Pancreas (tissue), 10 donors: ENCODE measurements at places on chromosomes 2 and 18. TPM values are rescaled to one million over a fixed set of nuclear protein-coding genes. Genes with fewer than 3 reads are reported as not detected.

The MPP4 gene
- 0.06 TPM for total RNA-seq

DNA sequence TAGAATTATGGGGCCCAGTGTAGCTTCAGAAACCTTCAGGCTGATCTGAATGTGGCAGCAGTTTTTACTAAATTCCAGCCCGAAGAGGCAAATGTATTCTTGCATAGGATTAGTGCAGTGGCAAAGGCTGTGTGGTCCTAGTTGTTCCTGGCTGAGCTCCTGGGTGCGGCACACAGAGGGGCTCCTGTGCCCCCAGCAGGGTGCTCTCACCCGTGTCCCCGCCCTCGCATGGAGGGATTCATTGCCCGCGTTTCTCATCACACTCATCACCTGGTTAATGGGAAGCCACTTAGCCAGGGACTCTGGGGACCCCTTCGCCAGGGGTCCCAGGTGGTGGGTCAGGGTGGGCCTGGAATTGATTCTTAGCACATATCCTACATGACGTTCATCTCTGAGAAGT is 3.9 kb downstream of the KCNG2 start:
- H3K36me3 ChIP-seq = no peaks in the 10 kb centered on the region
- H3K4me3 ChIP-seq = no peak overlapping the region
- H3K4me1 ChIP-seq = peaks cover 9% of the 10 kb centered on the region
- H3K27me3 ChIP-seq = peaks cover 5% of the 10 kb centered on the region
- no peak overlapping the region for H3K27ac ChIP-seq
- no peak for DNase-seq

DNA sequence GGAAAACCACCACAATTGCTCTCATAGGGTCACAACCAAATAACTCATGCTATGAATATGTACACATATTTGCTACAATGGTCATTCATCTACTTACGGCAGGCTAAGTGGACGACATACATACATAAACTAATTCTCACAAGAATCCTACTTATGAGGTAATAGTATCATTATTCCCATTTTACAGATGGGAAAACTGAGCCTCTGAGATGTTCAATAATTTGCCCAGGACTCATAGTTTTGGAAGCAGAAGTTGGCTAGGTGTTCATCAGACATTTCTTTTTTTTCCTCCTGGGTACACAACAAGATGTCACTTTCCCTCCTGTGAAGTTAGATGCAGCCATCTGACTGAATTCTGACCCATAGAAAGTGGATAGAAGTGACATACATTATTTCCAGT is 89.0 kb upstream of the PKDCC start:
- H3K4me1 ChIP-seq = no peaks in the 10 kb centered on the region
- no peak for DNase-seq
- no peak overlapping the region for H3K27ac ChIP-seq
- H3K27me3 ChIP-seq = no peaks in the 10 kb centered on the region

GRCh38 chr2:174124181-174124580 is 124.2 kb downstream of the OLA1 start:
- no peaks in the 10 kb centered on the region for H3K27me3 ChIP-seq
- H3K4me3 ChIP-seq = no peak overlapping the region
- no peaks in the 10 kb centered on the region for H3K36me3 ChIP-seq
- H3K4me1 ChIP-seq = no peaks in the 10 kb centered on the region
- DNase-seq = no peak
- no peak overlapping the region for H3K27ac ChIP-seq

DNA sequence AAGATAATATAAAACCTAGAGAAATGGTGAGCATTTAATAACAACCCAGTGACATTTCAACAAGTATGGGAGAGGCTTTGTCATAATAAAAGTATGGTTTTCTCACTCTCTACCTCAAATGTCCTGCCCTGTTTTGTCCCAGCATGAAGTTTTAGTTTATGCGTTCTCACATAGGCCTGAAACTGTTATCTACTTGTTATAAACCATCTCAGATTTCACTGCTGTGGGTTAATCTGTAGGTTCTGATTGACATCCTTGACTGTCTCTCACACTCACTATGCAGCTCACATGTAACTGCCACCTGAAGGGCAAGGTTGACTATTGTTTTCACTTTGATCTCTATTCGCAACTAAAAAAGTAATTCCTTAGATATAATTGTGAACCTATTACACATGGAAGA is 44.9 kb downstream of the ZEB2 start:
- DNase-seq = no peak
- no peaks in the 10 kb centered on the region for H3K36me3 ChIP-seq
- no peaks in the 10 kb centered on the region for H3K27me3 ChIP-seq
- no peak overlapping the region for H3K27ac ChIP-seq
- no peak overlapping the region for H3K4me3 ChIP-seq
- peaks cover 12% of the 10 kb centered on the region for H3K4me1 ChIP-seq

GRCh38 chr2:222577341-222577740 is 78.6 kb downstream of the FARSB start:
- H3K36me3 ChIP-seq = no peaks in the 10 kb centered on the region
- no peak for DNase-seq
- H3K27ac ChIP-seq = no peak overlapping the region

The RTP5 gene
- not detected for total RNA-seq

The LRP1B gene
- 0.06 TPM for total RNA-seq

DNA sequence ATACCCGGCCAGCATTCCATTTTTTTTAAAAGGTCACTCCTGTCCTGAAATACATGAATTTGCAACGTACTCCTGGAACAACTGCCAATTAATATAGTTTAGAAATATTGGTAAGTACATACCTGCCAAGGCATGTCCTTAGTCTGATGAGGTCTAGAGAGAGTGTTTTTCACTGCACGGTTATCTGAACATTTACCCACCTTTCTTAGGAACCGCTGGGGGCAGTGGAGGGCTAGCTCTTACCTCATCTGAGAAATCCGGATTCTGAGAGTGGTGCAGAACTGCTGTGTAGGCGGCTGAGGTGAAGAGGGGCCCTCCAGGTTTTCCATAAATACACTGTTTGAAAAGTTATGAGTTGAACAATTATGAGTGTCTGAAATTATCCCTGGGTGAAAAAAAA is 133.1 kb upstream of the CCDC195 start:
- H3K36me3 ChIP-seq = no peaks in the 10 kb centered on the region
- no peak for DNase-seq
- no peak overlapping the region for H3K27ac ChIP-seq

The PDE1A gene
- 0.60 TPM for total RNA-seq

GRCh38 chr2:181140928-181141327 is 160.5 kb downstream of the UBE2E3 start:
- H3K27ac ChIP-seq = no peak overlapping the region
- no peak overlapping the region for H3K4me3 ChIP-seq
- no peaks in the 10 kb centered on the region for H3K36me3 ChIP-seq
- DNase-seq = no peak
- no peaks in the 10 kb centered on the region for H3K27me3 ChIP-seq

DNA sequence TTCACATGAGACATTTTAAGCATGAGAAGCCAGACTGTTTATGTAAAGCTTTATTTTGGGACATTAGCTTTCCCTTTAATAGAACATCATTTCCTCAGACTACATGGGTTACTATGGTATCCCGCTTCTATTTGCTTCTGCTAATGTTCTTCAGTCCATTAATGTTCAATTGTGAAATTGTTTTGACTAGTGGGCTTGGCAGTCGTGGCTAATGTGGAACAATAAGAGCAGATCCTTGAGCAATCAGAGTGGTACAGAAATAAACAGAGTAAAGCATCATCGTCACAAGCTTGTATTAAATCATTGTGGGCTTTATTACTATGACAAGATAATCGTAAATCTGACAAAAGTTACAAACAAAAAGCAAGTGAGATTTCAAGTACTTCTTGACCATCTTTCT is 60.2 kb downstream of the PDE1A start:
- no peaks in the 10 kb centered on the region for H3K36me3 ChIP-seq
- H3K27me3 ChIP-seq = no peaks in the 10 kb centered on the region
- no peak overlapping the region for H3K27ac ChIP-seq
- no peak for DNase-seq
- H3K4me1 ChIP-seq = no peaks in the 10 kb centered on the region
- H3K4me3 ChIP-seq = no peak overlapping the region

The KATNAL2 gene
- total RNA-seq = 0.97 TPM

GRCh38 chr2:45443012-45443411 is 168.1 kb downstream of the SRBD1 start:
- H3K27me3 ChIP-seq = no peaks in the 10 kb centered on the region
- H3K36me3 ChIP-seq = no peaks in the 10 kb centered on the region
- DNase-seq = no peak
- H3K4me1 ChIP-seq = peaks cover 17% of the 10 kb centered on the region
- no peak overlapping the region for H3K27ac ChIP-seq

DNA sequence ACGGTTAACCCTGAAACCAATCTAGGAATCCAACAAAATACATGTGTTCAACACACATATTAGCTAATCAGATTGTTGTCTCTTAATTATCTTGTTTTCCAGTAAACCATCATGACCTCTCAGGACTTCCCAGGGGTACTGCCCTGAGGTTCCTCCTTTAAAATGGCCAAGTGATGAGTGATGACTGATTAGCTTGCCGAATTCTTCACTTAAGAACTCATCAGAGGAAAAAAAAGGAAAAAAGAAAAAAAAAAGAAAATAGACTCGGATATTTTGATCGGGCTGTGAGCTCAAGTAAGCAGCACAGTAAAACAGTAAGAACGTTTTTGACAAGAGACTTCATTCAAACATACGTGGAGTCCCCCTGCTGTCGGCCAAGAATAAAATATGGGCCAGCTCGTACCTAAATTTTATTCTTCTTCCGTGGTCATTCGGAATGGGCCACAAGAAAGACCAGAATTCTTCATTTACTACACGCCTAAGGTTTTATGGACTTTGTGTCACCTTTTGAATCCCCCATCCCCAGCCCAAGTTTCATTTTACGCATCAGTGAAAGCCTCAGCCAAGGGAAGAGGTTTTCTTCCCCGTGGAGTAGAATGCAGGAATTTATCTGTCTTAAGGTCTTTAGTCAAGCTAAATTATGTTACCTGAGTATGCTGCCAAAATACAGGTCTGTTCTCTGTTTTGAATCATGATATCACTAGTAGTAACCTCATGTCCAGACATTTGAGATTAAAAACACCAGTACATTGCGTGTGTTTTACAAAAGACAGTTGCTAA is 40.5 kb downstream of the COLEC12 start:
- H3K4me1 ChIP-seq = no peaks in the 10 kb centered on the region
- H3K27ac ChIP-seq = no peak overlapping the region
- H3K27me3 ChIP-seq = no peaks in the 10 kb centered on the region
- DNase-seq = no peak
- no peak overlapping the region for H3K4me3 ChIP-seq
- H3K36me3 ChIP-seq = no peaks in the 10 kb centered on the region
